ENCODE measurements at places on chromosomes 7 and 10.

- peak; percentile 5 for DNase-seq
Observed at GRCh38 chr10:104824380-104825006, 183.4 kb downstream of the SORCS3 start.

DNA sequence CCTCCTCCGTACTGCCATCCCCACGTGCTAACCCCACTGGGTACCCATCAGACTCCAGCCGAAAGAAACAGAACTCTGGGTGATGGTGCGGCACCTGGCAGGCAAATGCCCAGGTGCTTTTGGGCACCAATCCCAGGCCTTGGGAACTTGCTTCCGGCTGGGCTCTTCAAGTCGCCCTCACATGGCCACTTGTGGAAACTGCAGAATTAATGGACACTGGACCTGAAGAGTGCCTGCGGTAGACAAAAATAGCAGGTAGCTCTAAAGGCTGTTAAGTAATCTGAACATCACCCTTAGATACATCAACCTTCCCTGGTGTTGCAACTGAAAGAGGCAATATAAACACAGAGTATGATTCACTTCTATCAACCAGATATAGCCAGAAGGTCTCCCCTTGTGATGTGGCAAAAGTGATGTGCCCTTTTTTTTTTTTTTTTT is 644.4 kb downstream of the GRM8 start:
- DNase-seq, result peak; percentile 1

- DNase-seq, result no peak
Observed at GRCh38 chr10:100334762-100335161, 4.7 kb upstream of the PKD2L1 start.

GRCh38 chr7:43568529-43568928 is 14.4 kb upstream of the STK17A start:
- DNase-seq, result no peak

- DNase-seq, result no peak
Observed at GRCh38 chr7:106182904-106183303, 70.8 kb upstream of the SYPL1 start.

- DNase-seq, result no peak
Observed at GRCh38 chr7:55120501-55121198, 101.8 kb downstream of the EGFR start.

DNA sequence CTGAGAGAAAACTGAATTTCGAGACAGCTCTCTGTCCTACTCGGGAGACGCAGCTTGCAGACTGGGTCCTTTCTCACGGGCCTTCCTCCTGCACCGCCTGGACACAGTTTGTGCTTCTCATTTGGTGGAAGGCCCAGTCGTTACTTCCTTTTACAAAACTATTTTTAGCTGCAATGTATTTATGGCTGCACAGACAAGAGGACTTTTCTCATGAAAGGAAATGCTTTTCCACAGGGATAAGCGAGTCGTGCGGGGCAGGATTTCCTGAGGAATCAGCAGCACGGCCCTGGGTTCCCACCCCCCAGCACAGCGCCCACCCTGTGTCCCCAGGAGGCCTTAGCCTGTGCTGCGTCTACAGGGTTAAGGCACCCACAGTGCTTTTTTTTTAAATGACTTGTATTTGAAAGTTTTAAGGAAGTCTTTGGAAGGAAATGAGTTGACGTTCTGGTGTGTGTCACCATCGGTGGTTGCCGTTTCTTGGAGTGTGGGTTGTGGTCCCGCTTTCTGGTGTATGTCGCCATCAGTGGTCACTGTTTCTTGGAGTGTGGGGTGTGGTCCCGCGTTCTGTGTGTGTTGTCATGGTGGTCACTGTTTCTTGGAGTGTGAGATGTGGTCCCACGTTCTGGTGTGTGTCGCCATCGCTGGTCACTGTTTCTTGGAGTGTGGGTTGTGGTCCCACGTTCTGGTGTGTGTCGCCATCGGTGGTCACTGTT is 50.9 kb downstream of the INPP5A start:
- DNase-seq, result peak; percentile 95

GRCh38 chr10:7857262-7857661 is 39.0 kb downstream of the TAF3 start:
- no peak for DNase-seq

GRCh38 chr10:34255035-34255434 is 560.1 kb downstream of the PARD3 start:
- DNase-seq, result no peak

DNA sequence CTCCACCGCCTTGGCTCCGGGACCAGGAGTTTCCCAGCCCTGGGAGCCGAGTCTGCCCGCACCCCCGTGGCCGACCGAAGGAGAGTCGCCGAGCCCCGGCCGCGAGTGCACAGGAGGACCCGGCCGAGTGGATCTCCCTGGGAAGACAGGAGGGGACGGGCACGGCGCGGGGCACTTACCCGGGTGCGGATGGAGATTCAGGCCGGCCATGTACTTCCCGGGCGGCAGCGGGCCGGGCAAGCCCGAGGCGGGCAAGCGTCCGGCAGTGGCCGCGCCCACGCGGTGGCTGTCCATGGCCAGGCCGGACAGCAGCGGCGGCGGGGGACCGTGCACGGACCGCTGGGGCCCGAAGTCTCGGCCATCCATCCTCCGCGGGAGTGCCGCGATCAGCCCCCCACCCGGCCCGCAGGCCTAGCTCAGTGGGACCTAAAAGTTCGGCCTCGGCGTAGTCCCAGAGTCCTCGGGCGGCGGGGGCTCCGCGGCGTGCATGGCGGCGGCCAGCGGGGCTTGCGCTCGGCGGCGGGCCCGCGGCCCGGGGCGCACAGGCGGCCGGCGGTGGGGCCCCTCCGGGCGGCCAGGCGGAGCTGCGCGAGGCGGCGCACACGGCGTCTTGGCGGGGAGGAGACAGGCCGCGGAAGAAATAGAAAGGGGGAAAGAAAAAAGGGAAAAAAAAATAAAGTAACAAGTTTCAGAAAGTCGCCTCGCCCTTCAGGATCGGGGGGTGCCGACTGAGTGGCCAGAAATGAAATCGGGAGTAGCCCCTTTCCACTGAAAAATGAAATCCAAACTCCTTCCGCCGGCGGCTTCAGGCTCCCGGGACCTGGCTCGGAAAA is 2.5 kb downstream of the TNRC18 start:
- DNase-seq, result peak; percentile 63

DNA sequence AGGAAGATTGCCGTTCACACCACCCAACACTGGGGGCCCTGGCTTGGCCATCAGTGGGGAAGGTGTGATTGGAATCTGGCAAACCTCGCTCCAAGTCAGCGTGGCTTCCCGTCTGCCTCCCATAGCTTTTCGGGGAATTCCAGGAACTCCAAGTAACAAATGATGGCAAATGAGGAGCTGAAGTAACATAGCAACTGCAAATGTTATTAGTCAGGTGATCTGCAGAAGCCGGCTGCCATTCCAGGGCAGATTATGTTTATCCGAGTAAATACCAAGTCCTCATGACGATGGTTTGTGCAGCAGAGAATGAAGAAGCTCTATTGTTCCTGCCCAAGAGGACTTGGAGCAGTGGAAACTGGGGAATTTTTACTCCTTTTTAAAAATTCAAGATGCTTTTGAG is 270.5 kb upstream of the PODXL start:
- DNase-seq, result no peak

- DNase-seq, result no peak
Observed at GRCh38 chr10:125578658-125579315, 104.2 kb downstream of the TEX36 start.

DNA sequence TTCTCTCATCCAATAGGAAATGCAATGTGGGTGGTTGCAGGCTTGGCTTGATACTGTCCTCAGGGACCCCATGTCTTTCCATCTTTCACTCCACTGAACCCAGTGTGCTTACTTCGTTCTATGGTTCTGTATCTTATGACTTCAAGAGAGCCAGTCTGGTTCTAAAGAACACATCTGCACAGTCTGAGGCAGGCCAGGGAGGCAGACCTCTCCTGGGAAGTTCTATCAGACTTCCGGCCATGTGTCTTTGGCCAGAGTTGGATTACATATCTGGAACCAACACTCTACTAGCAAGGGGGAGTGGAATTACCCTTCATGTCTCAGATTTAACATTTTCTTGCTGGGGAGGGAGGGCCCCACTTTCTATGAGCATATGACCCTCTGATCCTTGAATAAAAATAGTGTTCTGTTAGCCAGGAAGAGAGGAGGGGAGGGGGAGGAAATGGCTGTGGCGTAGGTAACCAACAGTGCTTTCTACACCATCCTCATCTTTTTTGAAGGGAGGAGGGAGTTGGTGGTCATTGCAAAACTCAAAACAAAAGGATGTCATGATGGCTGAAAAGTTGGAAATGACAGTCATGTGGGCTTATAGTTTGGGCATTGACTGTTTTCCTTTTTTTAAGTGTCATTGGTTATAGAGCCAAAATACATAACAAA is 370.2 kb downstream of the GATA3 start:
- DNase-seq, result no peak

GRCh38 chr7:19482628-19483027 is 226.2 kb downstream of the POLR1F start:
- DNase-seq, result no peak

DNA sequence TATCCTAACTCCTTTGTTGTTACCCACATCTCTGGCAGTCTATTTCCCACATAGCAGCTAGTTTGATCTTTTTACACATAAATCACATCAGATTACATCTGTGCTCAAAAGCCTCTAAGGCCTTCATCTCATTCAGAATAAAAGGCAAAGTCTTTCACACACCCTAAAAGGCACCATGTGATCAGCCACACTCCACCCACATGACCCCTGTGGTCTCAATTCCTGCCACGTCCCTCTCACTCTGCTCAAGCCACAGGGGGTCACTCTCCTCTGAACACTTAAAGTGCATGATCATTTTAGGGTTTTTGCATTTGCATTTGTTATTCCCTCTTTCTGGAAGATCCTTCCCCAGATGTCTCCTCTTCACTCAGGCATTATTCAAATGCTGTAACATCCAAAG is 30.8 kb downstream of the ELAPOR2 start:
- DNase-seq, result no peak

DNA sequence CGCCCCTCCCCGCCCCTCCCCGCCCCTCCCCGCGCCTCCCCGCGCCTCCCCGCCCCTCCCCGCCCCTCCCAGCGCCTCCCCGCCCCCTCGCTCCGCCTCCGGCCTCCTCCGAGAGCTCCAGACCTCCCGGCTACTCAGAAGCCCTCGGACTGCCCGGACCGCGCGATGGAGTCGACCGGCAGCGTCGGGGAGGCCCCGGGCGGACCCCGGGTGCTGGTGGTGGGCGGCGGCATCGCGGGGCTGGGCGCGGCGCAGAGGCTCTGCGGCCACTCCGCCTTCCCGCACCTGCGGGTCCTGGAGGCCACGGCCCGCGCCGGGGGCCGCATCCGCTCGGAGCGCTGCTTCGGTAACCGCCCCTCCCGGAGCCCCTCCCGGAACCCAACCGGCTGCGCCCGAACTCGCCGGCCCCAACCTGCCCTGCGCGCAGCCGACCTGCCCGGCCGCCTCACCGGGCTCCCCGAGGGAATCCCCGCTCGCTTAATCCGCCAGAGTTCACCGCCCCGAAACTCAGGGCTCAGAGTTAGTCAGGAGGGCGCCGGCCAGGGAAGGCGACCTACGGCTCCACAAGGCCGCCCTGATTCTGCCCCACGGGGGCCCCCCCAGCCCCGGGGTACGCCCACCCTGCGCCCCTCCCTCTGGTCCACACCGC is at the start of gene PAOX:
TSS of gene PAOX (plus strand) at position 111 of the 649 bp plus-strand sequence. CDS start at position 166, 55 bp downstream.
- peak; percentile 72 for DNase-seq

DNA sequence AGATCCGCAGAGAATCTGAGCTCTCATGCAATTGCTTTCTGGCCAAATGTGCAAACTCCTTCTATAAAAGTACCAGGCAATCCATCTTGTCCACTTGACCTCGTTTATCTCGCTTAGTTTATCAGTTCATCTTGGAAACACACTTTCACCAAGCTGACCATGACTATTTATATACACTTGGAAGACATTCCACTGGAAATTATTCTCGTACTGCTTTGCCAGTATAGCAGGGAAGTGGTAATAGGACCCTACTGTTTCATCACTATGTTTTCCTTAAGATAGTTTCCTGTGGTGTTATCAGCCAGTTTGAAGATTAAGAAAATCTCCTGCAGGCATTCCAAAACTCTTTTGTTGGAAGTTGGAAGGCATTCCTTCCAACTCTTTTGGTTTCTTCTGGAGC is 115.3 kb upstream of the FAM171A1 start:
- DNase-seq, result no peak

DNA sequence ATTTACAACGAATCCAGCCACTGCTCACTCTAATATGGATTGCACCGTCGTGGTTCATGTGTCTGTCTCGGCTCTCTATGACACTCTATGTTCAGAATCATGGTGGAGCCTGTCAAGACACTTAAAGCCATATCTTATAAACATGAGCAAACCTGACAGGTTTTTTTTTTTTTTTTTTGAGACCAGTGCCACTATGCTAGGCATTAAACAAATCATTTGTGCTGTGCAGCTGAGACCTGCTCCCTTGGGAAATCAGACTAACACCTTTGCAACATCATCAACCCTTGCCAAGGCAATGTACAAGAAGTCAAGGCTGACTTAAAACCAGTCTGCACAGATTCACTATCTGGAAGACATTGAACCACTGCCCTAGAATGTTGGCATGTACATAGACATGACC is 181.2 kb upstream of the ANK3 start:
- no peak for DNase-seq

- DNase-seq, result peak; percentile 5
Observed at GRCh38 chr7:76231583-76231982, 29.9 kb downstream of the SRRM3 start.

GRCh38 chr7:115122388-115122787 is 200.5 kb downstream of the MDFIC start:
- no peak for DNase-seq

GRCh38 chr10:59991117-59991516 is 84.8 kb upstream of the CCDC6 start:
- DNase-seq, result no peak

- DNase-seq, result no peak
Observed at GRCh38 chr10:18159557-18159956, 19.3 kb downstream of the CACNB2 start.

GRCh38 chr7:79464051-79464450 is 10.6 kb upstream of the MAGI2 start:
- DNase-seq, result no peak

GRCh38 chr7:2202361-2202761 is 30.4 kb downstream of the MAD1L1 start:
- no peak for DNase-seq

- DNase-seq, result no peak
Observed at GRCh38 chr7:133888061-133888930, 238.8 kb upstream of the LRGUK start.
